ENCODE measurements at places on chromosomes 16 and 17.

- DNase-seq: no peak
Measured at GRCh38 chr17:21376081-21376758, at the start of gene KCNJ12. Gene KCNJ12 (plus strand): TSS chr17:21376357. CDS start chr17:21415343, 38,986 bp downstream.

DNA sequence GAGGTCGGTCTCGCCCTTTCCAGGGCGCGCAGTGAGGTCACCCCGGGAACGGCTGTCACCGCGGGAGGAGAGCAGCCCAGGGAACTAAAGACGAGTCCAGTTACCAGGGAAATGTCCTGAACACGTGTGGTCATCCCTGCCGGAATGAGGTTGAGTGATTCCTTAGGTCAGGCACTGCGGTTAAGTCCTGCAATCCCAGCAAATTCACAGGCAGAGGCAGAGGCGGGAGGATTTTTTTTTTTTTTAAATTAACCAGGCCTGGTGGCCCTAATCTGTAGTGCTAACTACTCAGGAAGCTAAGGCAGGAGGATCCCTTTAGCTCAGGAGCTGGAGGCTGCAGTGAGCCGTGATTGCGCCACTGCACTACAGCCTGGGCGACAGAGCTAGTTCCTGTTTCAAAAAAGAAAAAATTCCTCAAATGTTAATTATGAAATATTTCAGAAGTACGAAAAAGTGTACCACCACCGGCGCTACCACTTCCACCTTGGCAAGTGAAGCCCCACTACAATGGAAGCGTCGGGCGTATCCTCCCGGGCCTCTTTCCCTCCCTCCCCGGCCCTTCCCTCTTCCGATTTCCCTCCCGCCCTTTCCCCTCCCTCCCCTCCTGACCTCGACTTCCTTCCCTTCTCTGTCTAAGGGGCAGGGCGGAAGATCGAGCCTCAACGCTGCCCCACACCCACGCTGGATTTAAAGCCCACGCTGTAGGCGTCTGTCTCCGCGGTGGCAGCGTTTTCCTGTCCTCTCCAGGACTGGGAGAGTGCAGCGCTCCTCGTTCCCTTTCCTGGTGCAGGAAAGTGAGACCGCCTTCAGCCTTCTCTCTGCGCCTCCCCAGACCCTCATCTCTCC is 27.3 kb downstream of the SLFN11 start:
- DNase-seq: no peak

DNA sequence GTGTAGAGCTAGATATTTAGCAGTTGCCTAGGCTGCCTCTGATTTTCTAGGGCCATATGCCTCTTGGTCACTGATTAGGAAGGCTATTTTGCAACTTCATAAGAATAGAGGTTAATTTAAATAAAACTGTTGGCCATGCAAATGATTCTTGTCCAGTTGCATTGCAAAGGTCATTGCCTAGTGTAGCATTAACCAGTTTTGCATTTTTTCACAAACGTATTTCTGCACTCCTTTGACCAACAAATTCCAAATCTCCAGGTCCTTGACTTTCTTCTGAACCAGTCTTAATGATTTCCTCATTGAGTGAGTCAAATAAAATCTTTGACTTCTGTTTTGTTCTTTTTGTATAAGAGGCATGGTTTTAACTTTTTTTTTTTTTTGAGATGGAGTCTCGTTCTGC is 33.5 kb downstream of the ERCC4 start:
- no peak for DNase-seq

GRCh38 chr17:6780886-6781285 is 4.9 kb downstream of the FBXO39 start:
- no peak for DNase-seq

- no peak for DNase-seq
Measured at GRCh38 chr17:77115510-77115909, 25.3 kb upstream of the SEC14L1 start.

GRCh38 chr16:12461201-12461600 is 342.5 kb downstream of the CPPED1 start:
- no peak for DNase-seq

DNA sequence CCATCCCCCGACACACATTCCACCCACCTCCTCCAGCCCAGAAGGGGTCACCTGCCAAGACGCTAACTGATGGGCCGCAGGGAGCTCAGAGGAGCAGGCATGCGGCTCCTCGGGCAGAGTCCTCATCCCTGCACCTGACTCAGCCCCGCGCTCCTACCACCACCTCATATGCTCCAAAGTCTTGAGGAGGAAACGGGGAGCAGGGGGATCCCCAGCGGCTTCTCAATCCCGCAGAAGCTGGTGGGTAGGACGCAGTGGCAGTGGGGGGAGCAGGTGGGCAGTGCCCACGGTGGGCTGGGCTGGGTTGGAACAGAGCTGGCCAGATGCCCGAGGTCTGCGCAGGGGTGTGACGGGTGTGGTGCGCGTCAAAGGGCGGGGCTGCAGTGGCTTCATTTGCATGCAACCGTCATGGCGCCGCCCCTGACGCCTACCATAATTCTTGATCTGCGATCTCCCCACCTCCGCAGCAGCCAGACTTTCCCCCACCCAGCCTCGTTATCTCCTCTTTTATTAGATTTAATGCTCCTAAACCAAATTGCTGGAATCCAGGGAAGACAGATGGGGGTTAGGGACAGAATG is 39.0 kb upstream of the EMP2 start:
- DNase-seq: no peak

DNA sequence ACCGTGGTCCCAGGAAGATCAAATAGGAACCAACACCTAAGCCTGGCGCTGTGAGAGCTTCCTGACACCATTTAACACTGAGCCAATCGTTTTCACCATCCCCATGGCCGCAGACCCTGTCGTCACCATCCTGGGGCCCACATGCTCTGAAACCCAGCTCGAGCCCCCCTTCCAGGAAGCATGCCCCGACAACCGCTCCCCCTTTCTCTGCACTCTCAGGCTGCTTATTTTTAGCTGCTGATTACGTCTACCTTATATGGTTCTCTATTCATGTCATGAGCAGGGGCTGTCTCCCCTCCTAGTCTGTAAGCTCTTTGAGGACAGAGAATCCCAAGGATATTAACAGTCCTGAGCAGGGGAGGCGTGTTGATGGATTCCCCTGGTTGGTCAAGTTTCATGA is 10.5 kb downstream of the SRL start:
- DNase-seq: no peak

GRCh38 chr16:84511180-84511800 is 6.8 kb upstream of the MEAK7 start:
- DNase-seq: peak; percentile 66

- peak; percentile 5 for DNase-seq
Measured at GRCh38 chr17:5049314-5049841, 14.2 kb upstream of the SLC52A1 start.

DNA sequence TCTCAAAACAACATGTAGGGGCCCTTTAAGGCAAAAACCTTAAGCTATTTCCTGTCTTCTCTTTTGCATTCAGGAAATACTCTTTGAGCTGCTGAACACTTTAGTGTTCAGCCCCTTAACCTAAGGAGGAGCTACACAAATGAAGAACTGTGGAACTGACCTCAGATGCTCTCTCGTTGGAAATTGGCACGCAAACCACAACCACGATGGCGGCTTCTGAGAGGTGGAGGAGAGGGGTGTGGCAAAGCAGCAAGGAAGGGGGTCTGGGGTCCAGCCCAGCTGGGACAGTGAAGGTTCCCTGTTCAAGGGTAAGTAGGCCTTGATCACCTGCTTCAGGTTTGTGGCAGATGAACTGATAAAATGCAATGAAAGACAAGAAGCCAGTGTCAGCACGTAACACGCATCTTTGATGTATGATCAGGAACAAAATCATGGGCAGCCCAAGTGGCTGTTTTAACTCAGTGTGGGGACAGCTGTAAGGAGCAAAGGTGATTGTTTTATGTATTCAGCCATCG is 291.6 kb upstream of the TNRC6C start:
- peak; percentile 14 for DNase-seq

DNA sequence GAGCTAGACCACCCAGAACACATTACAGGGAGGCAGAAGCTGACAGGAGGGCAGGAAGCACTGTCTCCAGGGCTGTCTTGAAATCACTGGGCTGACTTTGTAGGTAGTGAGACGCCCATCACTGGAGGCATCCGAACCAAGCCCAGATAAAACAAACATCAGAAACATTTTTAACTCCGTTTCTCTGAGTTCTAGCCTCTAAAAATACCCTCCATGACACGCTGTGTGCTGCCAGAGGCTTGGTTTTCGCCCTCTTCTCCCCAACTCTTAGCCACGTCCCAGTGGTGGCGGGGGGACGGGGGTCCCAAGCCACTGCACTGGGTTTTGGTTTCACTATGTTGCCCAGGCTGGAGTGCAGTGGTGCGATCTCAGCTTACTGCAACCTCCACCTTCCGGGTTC is 1.2 kb downstream of the CEP295NL start:
- no peak for DNase-seq

DNA sequence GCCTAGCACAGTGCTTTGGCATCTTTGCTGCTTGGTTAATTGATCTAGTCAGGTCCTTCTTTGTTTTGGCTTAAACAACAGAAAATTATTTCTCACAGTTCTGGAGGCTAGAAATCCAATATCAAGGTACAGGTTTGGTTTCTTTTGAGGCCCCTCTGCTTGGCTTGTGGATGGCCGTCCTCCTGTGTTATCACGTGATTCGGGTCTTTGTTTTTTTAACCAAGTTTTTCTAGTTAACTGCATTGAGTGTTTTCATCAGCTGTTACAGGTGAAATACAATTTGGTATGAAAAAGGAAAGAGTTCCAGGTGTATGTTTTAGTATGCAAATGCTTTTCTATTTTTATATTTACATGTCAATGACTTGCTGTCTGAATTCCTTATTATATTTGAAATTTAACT is 2.8 kb downstream of the NLK start:
- no peak for DNase-seq

- DNase-seq: no peak
Measured at GRCh38 chr17:67559381-67559966, 158.3 kb upstream of the NOL11 start.

DNA sequence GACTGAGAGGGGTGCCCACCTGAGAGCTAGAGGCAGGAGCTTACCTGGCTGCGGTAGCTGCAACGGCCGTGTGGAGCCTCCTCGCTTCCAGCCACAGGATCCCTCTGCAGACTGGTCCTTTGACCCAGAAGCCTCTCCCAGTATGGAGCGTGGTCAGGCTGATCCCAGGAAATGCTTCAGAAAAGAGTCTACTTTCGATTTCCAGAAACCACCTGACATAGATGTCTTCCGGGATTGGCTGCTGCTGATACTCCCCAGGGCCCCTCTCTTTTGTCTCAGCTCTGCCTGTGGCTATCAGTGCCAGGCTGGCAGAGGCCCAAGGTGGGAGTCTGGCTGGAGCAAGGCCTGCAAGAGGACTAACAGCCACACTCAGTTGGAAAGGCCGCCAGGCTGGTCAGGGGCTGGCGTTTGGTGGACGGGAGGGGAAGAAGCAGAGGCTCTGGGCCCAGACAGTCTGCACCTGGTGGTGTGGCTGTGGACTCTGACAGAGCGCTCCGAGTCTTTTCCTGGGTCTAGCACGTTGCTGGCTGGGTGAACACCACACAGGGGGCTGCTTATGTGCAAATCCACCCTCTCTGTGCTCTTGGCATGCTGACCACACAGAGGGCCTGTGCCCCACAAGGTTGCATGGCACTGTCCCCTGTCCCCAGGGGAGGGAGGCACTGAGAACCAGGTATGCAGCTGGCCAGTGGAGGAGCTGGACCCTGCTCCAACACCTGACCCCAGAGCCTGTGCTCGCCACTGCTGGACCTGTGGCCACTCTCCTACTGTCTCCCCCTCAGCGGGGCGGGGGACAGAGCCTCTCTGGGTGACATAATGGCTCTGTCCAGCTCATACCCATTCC is at the start of gene LGALS3BP:
Gene LGALS3BP, minus strand, starts transcription at position 144 of the 844 bp plus-strand sequence. CDS start 2,732 bp downstream, outside the sequence.
- no peak for DNase-seq

GRCh38 chr16:526181-527014 is 1.1 kb upstream of the CAPN15 start:
- DNase-seq: no peak

GRCh38 chr16:18039931-18040330 is 296.6 kb downstream of the NPIPA8 start:
- no peak for DNase-seq
